Activated T-cell treated with anti-CD3 and anti-CD28 coated beads, Interleukin-2, amount 50 U/mL, for 48 hours (primary cell): ENCODE measurements at places on chromosomes 12 and 14.

GRCh38 chr14:65286443-65286842, 126.1 kb upstream of the FUT8 start:
- peak; percentile 60 for DNase-seq

DNA sequence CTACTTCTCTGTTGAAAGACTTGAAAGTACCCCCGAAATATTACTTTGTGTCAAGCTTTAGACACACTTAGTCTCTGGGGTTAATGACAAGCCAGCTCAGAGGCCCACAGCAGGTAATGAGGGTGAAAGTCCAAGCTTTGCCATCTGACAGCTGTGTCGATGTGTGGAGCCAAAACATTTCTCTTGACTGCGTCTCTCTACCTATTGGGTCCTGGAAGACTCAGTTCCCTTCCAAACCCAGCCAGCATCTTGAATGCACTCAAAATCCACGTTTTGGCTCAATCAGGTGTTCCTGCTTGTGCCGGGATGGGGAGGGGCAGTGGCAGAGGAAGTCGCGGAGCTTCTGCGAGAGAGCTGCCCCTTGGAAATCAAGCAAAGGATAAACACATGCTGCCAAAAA, 3.2 kb downstream of the PLXNC1 start:
- DNase-seq = no peak

- no peak for DNase-seq
These were observed 36.6 kb downstream of the LRP6 start for GRCh38 chr12:12230275-12230674.

DNA sequence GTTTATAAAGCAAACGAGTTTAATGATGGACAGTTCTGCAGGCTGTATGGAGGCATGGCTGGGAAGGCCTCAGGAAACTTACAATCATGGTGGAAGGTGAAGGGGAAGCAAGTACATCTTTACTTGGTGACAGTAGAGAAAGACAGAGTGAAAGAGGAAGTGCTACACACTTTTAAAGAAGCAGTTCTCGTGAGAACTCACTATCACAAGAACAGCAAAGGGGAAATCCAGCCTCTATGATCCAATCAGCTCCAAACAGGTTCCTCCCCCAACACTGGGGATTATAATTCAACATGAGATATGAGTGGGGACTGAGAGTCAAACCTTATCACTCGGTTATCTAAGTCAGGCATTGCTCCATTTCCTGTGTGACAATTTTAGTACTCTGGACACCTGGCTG, 189.9 kb upstream of the CNTN1 start:
- DNase-seq = no peak

DNA sequence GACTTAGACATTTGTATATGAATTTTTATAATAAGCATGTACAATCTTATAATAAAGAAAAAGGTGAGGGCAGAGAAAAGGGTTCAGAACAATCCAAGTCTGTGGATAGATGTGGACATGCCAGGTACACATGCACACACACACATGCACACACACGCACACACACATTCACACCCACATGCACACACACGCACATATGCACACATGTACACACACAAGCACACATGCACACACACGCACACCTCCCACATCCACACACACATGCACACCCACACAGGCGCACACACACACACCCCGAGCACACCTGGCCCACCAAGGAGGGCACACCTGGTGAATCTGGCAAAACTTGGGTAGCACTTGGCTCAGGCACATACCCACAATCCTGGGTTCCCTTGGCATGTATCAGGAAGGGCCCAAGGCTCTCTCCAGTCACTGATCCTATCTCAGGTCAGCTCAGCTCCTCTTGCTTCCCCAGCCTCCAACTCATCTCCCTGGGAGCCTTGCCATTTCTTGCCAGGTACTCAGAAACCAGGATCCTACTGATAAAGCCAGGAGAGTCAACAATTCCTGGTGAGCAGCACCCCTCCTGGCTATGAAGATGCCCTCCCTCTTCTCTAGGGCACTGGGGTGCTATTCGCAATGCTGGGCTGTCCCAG, 18.6 kb upstream of the TMEM106C start:
- no peak for DNase-seq

DNA sequence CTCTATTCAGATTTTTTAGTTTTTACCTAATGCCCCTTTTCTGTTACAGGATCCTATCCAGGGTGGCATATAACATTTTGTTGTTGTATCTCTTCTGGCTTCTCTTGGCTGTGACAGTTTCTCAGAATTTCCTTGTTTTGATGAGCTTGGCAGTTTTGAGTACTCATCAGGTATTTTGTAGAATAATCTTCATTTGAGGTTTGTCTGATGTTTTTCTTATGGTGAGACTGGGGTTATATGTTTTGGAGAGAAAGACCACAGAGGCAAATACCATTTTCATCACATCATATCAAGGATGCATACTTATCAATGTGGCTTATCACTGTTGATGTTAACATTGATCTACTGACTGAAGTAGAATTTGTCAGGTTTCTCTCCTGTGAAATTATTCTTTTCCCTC, 14.0 kb upstream of the LYZ start:
- no peak for DNase-seq

DNA sequence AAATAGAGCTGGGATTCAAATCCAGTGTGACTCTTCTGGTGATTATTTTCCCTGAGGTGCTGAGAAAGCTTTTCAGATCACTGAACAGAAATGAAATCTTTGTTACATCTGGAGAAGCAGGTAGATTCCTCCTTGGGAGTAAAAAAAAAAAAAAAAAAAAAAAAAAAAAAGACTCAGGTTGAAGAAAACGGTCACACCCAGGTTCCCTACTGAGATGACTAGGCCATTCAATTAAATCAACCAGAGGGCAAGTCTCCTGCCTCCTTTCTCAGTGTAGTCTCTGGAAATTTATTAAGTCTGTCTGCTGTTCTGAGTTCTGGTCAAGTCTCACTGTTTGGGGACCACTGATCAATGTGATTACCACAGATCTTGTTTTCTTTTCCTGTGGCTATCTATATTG, 24.0 kb downstream of the ARG2 start:
- DNase-seq = no peak

DNA sequence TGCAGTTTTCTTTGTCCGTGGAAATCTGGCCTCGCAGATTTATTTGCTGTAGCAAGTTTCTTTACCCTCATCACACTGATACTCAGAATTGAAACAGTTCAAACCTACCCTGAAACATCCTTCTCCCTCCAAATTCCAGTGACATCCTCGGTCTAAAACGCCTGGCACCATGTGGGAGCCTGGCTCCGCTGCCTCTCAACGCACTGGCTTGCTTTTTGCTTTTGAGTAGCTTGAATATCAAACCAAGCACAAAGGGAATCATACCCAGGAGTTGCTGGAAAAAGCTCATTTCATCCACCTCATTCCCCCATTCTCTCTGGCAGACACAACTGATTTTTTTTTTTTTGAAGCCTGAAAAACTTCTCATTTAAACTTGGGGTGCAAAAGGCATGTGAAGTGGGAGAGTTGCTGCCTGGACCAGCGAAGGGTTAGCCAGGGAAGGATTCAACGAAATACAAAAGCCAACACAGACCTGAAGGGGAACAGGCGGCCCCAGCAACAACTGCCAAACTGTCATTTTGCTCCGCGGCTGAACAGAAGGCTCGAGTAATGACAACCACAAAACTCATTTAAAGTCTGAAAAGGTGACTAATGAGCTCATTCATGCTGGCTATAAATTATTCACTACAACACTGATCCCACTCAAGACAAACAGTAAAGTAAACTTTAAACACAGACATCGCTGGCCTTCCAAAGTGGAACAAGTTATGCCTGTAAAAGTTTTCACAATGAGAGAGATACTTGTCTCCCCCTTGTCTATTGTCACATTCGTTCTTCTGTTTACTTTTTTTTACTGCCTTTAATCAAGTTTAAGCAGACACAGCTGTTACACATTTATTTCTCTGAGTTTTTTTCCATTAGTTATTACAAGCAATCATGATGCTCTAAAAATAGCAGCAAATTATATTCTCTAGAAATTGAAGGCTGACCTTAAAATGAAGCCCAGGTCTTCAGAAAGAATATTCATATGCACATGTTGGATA, 12.5 kb upstream of the FOXN3 start:
- peak; percentile 77 for DNase-seq

DNA sequence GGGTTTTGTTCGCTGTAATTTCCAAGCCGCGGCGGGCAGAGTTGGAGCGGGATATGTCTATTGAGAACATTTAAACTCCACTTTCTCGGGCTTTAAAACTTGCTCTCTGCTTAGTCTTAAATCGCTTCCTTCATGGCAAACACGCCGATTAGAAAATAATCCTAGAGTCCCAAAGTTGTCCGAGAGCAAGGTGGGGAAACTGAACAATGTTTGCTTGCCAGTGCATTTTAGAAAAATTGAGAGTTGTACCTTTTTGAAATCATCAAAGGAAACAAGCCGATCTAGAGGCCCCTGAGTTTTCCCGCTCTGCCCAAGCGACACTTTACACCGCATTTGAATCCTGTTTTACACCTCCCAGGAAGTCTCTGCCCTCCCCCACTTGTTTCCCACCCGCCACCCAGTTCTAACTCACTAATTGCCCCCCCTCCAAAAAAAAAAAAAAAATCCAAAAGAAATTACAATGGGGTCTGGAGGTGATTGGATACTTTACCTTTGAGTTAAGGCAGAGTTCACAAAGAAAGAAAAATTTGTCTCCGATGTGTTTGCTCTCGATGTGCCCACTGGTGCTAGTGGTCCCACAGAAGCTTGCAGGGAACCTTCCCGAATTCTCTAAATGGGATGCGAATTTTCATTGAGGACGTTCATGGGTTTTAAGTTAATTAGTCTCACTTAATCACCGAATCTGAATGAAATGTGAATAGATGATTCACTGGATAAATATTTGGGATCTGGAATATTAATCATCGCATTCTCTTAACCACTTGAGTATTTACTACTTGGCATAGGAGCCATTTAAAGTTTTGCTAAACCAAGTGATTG, 2.3 kb downstream of the HMGA2 start:
- DNase-seq = no peak

- DNase-seq = no peak
These were observed 26.7 kb downstream of the NIN start for GRCh38 chr14:50804181-50804721.

GRCh38 chr14:73773441-73774240, 59.5 kb upstream of the PNMA1 start:
- no peak for DNase-seq

GRCh38 chr14:48398675-48399282, 723.4 kb upstream of the MDGA2 start:
- DNase-seq = no peak

DNA sequence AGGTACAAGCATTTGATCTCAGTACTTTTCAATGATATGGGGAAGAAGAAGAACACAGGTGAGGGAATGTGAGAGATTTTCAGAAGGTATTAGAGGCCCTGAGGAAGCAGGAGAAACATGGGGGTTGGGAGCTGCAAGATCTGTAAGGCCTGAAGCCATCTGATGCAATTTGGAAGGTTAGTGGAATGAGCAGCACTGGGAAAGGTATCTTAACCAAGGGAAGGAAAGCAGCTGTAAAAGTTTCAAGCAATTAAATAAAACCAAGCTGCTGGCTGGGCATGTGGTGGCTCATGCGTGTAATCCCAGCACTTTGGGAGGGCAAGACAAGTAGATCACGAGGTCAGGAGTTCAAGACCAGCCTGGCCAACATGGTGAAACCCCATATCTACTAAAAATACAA, 104.4 kb upstream of the PARP11 start:
- no peak for DNase-seq

- DNase-seq = peak; percentile 23
These were observed 73.0 kb downstream of the CIT start for GRCh38 chr12:119804011-119804641.

DNA sequence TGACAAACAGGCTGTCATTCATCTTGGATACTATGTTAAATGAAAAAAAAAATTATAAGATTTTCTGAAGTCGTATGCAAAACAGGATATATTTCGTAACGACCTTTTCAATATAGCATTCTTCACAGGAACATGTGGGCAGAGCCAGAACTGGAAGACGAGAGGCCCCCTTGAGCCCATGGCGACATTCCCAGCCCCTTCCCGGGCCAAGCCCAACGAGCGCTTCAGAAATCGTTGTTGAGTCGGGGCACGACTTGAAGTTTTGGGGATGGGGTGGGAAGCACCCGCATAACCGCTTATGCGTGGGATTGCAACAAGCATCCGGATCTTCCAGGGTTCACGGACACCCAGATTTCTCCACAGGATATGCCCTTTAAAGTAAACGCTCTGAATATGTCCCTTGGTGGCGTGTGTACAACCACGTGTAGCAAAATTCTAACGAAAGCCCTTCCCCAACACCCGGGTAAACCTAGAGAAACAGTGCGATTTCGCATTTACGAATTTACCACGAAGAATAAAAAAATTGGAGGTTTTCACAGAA, 736 bp downstream of the C14orf39 start:
- no peak for DNase-seq

DNA sequence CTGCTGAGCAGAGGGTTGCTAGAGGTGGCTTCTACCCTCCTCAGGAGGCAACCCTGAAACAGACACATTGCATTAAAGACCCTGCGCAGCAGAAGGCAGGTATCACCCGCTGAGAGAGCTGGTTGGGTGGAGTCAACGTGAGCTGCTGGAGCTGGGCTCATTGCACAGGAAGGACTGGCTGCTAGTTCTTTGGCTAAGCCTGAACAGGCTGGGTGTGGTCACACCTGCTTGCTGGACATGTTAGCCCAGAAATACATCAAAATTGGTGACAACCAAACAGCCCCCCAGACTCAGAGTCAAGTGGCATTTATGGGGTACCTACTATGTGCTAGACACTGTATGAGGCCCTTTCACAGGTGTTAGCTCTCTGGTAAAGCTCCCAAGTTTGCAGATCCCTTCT, 33.8 kb upstream of the IRF2BPL start:
- DNase-seq = no peak

GRCh38 chr12:65634626-65635331, 189.5 kb upstream of the HMGA2 start:
- DNase-seq = no peak

GRCh38 chr12:115943310-115943629, 334.2 kb downstream of the MED13L start:
- no peak for DNase-seq

DNA sequence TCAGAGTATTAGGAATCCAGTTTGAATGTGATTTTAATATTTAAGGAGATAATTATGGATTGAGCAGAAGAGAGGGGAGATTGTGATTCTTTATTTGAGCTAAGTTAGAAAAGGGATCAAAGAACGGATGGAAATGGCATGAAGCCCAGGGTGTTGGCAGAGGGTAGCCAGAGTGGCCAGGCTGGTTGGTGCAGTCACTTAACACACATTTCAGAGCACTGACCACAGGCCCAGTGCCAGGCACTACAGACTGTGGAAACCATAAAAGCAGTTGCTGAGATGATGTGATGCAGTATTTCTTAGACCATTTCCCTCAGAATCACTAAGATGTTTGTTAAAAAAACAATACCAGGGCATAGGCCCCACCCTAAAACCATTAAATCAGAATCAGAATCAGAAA, 167.7 kb upstream of the AMIGO2 start:
- no peak for DNase-seq
